ENCODE measurements at places on chromosomes 7 and 10.

DNA sequence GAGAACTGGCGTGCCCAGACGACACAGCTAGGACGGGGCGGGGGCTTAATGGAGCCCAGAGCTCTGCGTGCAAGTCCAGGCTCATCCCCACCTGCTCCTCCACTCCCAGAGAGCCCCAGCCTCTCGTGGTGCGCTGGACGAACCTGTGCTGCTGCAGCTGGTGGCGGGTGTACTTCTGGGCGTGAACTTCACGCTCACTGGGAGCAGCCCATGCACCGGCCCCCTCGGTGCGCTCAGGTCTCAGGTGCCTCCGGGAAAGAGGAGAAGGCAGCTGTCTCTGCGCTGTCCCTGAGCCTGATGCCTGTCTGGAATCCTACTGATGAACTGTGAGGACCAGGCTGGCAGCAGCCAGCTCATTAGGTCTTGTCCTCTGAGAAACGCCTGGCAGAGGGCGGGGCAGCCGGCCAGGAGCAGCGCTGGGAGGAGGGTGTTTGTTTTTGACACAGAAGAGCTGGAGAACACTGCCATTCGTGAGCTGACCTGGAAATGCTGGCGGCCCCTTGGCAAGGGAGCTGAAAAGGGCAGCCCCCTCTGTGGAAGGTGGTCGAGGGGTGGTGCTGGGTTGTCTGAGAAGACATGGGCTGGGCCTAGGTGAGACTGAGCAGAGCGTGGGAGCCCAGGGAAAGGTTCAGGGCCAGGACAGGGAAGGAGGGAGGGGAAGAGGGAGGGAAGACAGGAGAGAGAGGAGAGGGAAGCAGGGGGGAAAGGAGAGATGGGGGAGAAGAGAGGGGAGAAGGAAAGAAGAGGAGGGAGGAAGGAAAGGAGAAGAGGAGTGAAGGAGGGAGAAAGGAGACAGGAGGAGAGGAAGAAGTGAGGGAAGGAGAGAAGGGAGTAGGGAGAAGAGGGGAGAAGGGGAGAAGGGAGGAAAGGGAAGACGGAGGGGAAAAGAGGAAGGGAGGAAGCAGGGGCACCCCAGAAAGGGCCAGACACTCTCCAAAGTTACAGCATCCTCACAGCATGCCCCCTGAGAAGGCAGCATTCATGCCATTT lies 53.5 kb upstream of the TNS3 start:
- DNase-seq, result no peak

GRCh38 chr7:74119831-74120230 lies 36.2 kb downstream of the LIMK1 start:
- DNase-seq, result no peak

DNA sequence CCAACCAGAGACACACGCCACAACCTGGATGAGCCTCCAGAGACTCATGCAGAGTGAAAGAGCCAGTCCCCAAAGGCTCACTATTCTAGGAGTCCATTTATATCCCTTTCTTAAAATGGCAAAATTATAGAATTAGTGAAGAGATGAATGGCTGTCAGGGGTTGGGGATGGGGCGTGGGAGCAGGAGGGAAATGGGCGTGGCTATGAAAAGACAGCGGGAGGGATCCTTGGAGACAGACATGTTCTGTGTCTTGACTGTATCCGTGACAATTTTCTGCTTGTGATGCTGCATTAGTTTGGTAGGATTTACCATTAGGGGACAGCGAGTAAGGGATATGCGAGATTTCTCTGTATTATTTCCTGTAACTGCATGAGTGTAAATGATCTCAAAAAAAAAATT lies 33.0 kb downstream of the FAM53B start:
- DNase-seq, result no peak

GRCh38 chr10:100238429-100238828 lies 9.0 kb upstream of the CHUK start:
- DNase-seq, result no peak

DNA sequence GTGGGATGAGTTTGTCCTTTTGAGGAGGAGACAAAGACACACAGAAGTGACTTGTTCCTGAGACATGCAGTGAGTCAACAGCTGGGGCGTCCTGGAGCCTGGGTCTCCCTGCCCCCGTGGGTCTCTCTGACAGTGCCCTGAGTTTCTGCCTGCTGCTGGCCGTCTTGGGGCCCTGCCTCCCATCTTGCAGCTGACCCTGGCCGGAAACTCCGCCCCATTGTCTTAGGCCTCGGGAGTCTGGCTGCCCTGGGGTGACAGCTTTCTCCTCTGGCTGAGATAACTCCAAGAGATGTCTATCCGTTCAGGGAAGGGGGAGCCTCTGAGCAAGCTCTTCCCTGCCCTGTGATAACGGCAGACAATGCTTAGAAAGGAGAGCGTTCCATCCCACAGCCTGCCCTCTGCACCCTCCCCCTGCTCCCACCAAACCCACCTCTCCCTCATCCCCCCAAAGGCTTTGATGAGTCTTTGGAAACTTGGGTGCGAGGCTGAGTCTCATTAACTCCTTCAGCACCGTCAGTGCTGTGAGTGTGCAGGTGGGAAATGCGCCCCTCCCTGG lies 69.5 kb upstream of the PODXL start:
- no peak for DNase-seq

GRCh38 chr10:130430852-130431704 lies 294.9 kb downstream of the GLRX3 start:
- DNase-seq, result no peak

DNA sequence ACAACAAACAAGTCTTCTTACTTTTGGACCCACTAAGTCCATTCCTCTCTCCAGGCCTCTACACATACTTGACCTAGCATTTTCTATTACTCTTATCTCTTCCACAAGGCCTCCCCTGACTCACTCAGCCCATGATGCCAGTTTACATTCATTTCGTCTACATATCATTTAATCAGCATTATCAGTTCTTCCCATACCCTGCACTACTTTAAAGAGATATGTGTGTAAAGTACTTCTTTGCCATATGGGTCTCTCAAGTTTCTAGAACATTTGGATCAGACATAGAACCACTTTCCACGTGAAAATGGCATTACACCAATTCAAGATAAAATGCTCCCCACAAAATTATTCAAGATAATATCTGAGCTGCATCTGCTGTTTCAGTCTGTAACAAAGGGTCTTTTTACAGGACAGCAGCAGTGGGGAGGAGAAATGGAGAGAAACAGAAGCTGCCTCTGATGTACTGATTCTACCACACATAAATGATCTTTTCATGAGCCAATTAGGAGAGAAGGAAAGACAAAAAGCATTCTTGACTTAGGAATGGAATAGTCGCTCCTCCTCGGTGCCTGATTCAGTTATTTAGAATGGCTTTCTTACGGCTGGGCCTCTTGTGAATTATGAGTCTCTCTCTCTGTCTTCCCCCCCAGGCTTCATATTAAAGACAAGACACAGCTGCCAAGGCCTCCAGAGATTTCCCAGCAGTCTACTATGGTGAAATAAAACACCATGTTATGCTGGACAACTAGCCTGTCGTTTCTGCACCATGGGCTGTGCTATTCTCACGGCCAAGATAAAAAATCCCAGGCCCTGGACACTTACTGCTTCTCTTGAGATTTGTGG lies 46.9 kb upstream of the SEPTIN7 start:
- no peak for DNase-seq

DNA sequence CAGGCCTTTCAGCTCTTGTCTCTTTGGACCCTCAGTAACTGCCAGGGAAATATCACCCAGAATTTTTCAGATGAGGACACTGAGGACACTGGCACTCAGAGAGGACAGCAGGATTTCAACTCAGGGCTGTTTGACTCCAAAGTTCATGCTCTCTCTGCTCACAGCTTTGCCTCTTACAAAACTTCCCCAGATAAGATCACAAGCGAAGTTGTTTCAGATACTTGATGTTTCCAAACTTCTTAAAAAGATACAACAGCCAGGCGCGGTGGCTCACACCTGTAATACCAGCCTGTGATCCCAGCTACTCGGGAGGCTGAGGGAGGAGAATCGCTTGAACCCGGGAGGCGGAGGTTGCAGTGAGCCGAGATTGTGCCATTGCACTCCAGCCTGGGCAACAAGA lies 32.4 kb upstream of the ZRANB1 start:
- no peak for DNase-seq
